ENCODE measurements at places on chromosomes 16 and 17.

GRCh38 chr16:54215471-54215870, 71.1 kb downstream of the IRX3 start:
- DNase-seq: no peak

GRCh38 chr17:40366076-40366860, 1.7 kb upstream of the GJD3 start:
- no peak for DNase-seq

GRCh38 chr17:4247361-4247970, 16.3 kb downstream of the ANKFY1 start:
- DNase-seq: no peak

GRCh38 chr17:3888343-3889171, 4.3 kb downstream of the CAMKK1 start:
- no peak for DNase-seq

DNA sequence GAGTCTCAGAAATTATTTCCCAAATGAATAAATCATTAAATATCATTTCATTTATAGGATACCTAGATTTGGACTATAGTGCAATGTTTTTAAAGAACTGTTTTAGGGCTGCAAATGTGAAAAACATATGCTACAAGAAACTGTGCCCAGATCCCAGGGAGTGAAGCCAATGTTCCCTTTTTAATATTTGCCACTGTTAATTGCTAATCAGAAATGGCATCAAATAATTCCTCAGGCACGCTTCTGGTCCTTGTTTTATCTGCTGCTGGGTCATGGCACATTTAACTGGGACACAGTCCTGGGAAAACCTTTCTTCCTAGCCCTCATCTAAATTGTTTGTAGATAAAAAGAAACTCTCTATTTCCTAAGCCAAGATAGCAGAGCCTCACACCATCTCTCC, 79.3 kb upstream of the CNTNAP4 start:
- DNase-seq: no peak

GRCh38 chr16:26961459-26961858, 105.3 kb upstream of the C16orf82 start:
- DNase-seq: no peak

All from spinal cord (tissue), 10 donors.